ENCODE measurements at places on chromosomes 11 and 22.

DNA sequence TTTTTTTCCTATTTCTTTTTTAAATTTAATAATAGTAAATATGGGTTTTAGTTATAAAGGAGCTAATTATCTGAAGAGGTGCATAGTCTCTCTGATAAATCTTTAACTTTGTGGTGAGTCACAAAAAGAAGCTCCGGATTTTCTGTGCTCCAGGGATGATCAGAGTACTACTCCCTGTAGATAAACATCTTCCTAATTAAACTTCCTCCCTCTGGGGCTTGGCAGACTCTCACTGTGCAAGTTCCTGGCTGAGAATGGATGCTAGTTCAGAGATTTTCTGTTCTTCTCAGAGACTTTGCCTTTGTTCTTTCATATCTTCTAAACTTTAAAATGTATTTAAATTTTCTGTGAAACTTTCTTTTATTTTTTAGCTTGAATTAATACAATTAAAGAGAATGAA, at the start of gene OR10G7:
TSS of gene OR10G7 (minus strand) at position 72 of the 400 bp plus-strand sequence. CDS start 2,324 bp downstream, outside the sequence.
- DNase-seq = no peak

GRCh38 chr11:1568441-1568911, 3.6 kb downstream of the DUSP8 start:
- no peak for DNase-seq

DNA sequence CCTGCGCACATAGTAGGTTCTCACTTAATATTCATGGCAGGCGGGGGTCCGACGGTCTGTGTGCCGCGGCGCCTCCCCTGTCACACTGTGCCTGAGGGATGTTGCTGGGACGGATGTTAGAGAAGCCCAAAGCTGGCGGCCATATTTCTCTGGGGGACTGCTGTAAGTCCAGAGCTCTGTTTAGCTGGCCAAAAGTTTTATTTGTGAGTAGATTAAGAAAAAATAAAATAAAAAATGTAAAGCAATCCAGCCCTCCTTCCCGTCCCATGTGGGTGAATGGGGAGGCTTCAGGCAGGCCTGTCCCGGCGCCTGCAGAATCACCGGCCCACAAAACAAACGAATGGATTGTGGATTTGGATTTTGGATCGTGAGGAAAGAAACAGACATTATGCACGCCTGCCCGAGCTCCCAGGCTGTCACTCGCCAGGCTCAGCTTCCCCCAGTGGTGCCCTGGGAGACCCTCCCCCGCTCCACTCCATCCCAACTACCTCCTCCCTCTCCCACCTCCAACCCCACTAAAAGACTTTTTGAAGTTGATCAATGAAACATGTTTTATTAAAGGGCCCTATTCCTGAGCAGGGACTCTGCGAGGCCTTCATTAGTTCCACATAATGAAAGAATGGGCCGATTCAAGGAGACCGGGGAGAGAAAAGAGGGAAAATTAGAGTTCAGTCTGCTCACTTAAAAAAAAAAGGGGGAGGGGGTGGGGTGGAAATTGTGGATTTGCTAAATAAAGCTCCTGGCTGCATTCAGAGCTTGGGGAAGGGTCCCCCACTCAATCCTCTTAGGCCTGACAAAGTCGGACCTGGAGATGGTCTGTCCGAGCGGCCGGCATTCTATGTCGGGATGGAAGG, 20.4 kb upstream of the SCUBE1 start:
- DNase-seq = no peak

DNA sequence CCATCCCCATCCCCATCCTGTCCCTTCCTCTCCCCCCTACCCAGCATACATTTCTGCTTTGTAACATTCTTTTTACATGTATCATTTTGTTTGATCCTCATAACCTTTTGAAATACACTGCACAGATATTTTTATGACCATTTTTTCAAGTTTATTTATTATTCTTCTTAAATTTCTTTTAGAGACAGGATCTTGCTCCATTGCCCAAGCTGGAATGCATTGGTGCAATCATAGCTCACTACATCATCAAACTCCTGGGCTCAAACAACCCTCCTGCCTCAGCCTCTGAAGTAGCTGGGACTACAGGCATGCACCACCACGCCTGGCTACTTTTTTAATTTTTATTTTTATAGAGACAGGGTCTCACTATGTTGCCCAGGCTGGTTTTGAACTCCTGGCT, 99.4 kb upstream of the AKIP1 start:
- DNase-seq = no peak

DNA sequence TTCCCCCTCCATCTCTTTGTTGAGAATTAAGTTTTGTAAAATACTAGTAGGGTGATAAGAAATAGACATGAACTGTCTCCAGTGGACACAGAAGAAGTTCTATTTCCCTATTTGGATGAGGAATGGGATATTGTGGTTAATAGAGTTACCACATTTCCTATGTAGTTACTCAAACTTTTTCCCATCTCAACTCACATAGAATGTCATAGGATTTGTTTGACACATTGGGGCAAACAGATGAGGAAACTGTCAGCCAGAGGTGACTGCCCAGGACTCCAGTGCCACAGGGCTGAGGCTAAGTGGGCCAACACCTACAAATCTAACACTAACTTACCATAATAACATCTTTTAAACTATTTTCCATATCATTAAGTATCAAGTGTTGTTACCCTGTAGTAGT, 58.3 kb downstream of the CCDC83 start:
- no peak for DNase-seq

DNA sequence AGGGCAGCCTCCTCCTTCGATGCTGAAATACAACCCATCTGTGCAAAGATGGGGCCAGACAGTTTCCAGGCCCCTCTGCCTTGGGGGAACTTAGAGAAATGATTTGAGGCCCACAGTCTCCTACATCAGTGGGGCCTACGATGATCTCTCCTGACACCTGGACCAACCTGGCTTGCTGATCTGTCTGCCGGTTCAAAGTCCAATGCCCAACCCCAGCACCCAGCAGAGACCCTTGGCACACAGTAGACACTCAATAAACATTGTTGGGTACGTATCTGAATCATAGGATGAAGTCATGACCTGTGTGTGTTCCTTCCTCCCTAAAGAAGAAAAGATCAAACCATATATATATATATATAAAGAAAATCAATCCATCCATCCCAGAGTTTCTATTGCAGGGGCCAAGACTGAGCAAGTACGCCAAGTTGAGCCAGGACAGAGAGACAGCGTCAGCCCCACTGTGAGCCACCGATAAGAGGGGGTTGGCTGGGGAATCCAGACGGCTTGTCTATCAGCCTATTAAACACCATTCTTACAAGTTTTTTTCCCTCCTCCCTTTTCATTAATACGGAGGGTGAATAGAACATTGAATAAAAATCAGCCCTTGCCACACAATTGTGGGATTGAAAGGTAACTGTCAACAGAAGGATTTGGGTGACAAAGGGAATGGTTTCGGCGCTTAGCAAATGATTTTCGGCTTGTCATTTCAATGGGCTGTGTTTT, 244.1 kb downstream of the MN1 start:
- no peak for DNase-seq

GRCh38 chr11:27722117-27722952, 22.1 kb upstream of the BDNF start:
- DNase-seq = no peak

DNA sequence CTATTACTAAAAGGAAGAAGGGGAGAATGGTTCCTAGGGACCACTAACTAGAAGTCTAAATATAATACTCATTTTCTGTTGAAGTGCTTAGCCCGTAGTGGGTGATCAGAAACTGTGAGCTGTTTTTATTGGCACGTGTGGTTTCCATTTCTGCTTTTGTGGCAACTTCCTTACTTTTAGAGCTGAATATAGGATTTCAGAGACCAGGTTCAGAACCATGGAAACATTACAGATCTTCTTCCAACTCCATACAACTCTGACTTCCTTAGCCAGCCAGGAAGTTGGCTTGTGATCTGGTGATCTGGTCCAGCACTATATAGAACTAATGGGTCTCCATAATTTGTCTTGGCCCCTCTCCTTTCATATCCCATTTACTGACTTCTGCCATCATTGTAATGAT, 2.6 kb upstream of the ME3 start:
- DNase-seq = no peak

DNA sequence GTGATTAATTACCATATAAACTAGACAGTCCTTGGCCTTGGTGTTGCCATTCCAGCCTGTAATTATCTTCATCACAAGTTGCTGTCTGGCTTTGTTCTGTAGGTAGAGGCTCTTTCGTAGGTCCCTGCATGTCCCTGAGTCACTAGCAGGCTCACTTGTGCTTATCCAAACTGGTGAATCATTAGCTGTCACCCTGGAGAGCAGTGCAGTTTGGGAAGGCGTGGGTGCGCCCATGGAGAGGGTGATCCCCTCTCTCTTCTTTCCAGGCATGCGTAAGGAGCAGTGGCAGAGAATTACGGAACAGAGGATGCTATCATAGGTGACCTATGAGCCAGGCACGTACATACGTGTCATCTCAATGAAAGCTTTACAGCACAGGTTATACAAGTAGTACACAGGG, 11.0 kb upstream of the EHF start:
- no peak for DNase-seq

DNA sequence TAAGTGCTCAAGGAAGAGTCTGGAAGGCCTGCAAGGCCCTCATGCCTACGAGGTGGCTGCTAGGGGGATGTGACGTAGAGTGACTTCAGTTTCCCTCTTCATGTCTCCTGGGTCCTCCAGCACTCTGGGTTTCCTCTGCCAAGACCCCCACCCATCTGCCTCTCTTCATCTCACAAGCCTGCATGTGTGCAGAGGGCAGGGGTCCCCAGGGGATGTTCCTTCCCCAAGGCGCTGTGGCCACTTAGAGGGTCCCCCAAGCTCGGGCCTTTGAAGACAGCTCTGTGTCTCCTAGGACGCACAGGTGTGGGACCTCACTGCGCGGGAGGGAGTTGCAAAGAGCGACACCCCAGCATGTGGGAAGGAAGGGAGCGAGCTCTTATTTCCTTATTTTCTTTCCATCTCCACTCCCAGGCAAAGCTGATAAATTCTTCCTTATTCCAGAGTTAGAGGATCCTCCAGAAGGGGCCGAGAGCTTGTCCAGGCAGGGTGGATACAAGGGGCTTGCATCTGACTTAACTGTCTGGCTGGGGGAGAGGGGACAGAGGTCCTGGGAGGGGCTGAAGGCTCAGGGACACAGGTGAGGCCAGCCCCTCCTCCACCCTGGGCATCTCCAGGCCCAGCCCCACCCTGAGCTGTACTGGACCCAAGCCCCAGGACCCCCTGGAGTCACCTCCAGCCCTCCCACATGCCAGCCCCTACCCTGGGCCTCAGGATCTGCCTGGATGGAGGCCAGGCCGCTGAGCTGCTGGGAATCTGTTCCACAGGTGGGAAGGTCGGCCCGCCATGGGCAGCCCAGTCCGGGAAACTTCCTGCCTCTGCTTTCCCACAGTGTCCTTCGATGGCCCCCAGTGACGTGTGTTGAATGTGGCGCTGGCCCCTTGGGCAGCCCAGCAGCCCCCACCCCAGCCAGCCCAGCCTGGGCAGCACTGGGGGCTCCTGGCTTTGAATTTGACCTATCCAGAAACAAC, 59.7 kb upstream of the KCNQ1OT1 start:
- no peak for DNase-seq

Measured in uterus (tissue), 4 donors.